Activated naive CD8-positive, alpha-beta T cell treated with anti-CD3 and anti-CD28 coated beads for 36 hours (primary cell): ENCODE measurements at places on chromosomes 4 and X. TPM values are rescaled to one million over a fixed set of nuclear protein-coding genes. Genes with fewer than 3 reads are reported as not detected.
A peak's percentile ranks its signal among the peaks of the same experiment; 100 is the strongest.

Gene LRIT3
- 0.08 TPM for total RNA-seq

Gene CYLC1
- not detected for total RNA-seq

Gene KLHL13
- 2.2 TPM for total RNA-seq

DNA sequence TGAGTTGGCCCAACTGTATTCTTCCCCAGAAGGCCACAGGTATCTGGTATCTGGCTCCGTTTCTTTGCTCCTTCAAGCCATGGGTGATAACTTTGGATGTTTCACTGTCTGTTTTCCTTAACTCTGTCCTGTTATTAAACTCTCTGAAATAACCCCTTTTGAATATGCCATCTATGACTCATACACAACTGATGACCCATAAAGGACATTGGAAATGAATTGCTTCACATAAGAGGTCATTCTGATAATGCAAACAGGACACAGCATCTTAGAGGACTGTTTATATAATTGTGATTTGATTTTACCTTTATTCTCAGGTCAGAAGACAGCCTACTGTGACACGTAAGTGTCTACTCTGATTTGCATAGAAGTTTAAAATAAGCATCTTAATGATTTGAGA is 227.7 kb downstream of the VEGFC start:
- no peak for DNase-seq

- no peak for DNase-seq
Measured at GRCh38 chrX:115573185-115573584, 12.2 kb downstream of the PLS3 start.

DNA sequence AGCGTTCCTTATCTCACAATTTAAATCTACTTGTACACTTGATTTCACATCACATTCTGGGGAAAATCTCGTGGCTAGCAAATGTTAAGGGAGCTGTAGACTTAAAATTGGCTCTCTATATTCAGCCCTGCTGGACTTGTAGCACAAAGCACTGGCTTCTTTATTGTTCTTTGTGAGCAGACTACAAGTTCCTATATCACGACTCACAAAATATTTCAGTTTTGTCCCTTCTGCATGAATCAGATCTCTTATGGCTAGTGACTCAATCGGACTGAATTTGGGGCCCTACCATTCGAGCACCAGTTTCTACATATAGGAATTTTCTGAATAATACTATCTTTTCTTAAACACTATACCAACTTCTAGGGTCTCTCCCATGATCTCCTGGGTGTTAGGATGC is 390.1 kb downstream of the ADAM29 start:
- DNase-seq = no peak

DNA sequence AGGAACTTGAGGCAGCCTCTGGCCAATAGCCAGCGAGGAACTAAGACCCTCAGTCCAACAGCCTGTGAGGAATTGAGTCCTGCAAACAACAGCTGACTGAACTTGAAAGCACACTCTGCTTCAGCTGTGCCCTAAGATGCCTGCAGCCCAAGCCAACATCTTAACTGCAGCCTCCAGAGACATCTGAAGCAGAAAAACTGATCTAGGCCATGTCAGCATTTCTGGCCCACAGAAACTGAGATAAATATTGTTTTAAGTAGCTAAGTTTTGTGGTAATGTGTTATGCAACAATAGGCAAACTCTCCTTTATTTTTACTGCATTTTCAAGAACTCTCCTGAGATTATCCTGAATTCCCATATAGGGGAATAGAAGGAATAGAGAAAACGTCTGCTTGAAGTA is 24.4 kb upstream of the PIGA start:
- no peak for DNase-seq

DNA sequence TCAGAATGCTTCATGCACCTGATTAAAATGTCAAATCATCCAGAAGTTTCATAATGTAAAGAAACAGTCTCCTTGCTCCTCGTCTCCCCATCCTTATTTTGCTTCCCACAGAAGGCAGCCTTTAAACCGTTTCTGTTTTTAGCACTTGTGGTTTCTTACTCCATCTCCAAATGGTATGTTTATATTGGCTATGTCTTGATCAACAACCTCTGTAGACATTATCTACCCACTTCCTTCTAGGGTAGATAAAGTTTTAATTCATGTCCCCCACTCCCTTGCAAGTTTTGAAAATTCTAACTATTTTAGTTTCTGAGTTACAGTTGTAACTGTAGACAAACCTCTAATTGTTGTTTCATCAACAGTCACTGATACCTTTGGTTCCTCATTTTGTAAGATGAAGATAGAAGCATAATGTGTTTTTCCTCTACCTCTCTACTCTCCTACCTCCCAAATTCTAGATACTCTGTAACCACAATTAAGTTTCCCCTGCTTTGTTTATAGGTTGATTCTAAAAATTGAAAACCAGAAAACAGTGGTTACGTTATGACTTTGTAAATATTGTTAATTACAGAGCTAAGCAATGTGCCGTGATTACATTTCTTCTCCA is 291.7 kb upstream of the GATB start:
- no peak for DNase-seq

DNA sequence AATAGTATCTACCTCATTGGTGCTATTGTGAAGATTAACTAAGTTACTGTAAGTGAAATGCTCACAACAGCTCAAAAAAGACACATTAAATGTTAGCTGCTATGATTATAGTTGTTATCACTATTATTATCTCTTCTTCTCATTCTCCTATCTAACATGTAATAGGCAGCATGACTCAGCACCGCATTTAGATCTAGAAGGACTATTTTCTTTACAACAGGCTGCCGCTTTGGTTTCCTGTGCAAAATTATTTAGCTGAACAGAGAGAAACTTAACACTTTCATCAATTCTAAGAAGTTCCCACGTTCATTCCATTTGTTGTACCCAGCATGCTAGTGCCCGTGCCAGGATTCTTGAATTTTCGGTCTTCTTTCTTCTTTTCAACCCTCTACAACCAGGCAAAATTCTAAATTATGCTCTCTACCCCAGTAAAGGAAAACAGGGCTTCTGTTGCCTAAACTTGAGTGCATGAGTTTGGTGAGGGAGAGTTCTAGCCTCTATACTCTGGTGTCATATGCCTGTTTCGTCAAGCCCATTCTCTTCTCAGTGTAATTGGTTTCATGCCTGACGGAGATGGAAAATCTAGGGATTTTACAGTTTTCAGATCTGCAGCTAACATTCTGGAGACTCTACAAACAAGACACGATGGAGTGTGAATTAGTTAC is 378.9 kb downstream of the PPP1R2C start:
- DNase-seq = no peak

DNA sequence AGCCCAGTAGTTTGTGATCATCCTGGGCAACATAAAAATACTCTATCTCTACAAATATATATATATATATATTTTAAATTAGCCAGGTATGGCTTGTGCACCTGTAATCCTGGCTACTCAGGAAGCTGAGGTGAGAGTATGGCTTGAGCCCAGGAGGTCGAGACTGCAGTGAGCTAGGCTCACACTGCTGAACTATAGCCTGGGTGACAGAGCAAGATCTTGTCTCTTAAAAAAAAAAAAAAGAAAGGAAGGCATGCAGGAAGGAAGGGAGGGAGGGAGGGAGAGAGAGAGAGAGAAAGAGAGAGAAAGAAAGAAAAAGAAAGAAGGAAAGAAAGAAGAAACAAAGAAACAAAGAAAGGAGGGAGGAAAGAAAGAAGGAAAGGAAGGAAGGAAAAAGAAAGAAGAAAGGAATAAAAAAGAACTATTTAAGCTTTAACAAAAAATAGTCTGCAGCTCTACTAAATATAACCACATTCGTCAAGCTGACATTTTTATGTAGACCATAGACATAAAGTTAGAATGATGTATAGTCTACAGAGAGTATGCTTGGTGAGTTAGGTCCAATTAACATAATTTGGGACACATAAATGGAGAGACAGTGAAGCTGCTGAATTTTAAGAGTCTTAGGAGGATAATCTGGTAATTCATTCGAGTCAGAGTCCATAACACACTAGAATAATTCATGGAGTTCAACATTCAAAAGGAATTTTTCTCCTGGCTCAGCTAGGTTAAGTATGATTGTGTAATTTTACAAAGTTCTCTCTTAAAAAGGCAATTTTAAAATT is 111.9 kb downstream of the GLRA3 start:
- no peak for DNase-seq

GRCh38 chrX:119181491-119181890 is 53.9 kb upstream of the KIAA1210 start:
- no peak for DNase-seq

DNA sequence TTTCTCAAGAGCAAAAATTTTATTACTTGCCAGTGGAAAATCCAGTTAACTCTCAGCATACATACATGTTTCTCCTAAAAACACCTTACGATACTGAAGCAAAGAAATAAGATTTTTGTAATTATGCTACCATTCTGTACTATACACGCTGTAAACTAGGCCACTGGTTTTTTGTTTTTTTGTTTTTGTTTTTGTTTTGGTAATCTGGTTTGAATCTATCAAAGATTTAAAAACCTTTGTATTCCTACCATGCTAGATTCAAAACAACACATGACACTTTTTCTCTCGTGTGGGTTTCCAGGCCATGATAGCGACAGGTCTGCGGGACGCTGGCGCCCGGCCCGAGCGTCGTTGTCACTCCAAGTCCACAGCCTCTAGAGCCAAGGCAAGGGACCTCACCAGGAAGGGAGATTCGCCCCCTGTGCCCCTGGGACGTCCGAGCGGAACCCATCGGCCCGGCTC is 723 bp downstream of the TMEM192 start:
- DNase-seq = no peak

DNA sequence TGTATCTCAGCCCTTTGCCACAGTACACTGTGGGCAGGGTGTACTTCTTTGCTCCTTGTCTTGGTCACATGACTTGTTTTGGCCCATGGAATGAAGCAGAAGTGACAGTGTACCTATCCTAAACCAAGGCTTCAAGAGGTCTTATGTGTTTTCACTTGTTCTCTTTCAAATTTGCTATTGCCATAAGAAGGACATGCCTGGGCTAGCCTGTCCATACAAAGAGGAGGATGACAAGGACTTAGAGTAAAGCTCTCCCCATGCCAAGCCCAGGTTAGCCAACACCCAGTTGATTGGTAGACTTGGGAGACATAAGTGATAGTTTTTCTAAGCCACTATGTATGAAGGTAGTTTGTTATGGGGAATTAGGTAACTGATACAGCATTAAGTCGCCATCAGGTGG is 141.1 kb upstream of the MID1 start:
- DNase-seq = no peak

DNA sequence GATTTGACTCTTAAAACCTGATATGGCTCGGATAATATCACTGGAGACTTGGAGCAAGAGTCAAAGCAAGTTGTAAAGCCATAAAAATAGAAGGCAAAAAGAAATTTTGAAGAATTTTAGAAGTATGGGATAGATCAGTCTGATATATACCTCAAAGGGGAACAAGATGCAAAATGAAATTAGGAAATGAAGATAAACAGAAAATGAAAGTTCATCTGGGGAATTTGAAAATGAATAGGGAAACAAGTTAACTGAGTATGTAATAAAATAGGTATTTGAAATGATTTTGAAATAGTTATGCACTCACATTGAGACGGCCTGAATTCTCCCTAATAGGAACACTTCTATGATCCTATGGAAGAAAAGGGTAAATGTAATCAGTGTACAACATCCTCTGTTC is 5.7 kb downstream of the CYP2U1 start:
- no peak for DNase-seq

GRCh38 chrX:6019076-6019475 is 209.6 kb downstream of the NLGN4X start:
- DNase-seq = no peak

GRCh38 chr4:186400676-186401075 is 134.7 kb downstream of the F11 start:
- DNase-seq = no peak

GRCh38 chr4:159206427-159206871 is 103.6 kb downstream of the RAPGEF2 start:
- DNase-seq = peak; percentile 62

DNA sequence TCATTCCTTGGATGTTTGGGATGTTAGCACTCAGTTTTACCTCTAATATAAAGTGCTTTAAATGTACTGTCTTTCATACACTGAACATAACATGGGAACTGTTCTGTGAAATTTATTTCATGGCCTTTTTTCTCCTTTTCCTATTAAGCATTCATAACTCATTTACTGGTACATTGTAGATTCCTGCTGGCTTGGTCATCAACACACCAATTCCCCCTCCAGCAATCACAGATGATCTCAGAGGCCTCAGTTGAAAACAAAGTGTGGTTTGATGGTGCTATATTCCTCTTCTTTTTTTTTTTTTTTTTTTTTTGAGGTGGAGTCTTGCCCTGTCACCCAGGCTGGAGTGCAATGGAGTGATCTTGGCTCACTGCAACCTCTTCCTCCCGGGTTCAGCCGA is 61.9 kb upstream of the FAM47B start:
- no peak for DNase-seq

GRCh38 chrX:112636951-112637581 is 42.7 kb downstream of the LHFPL1 start:
- no peak for DNase-seq
